ENCODE measurements at places on chromosomes 12 and 14.
A peak's percentile ranks its signal among the peaks of the same experiment; 100 is the strongest.

GRCh38 chr12:40989785-40990184, 198.3 kb upstream of the PDZRN4 start:
- DNase-seq, result no peak

- no peak for DNase-seq
Observed at GRCh38 chr14:75579882-75580281, 1.5 kb downstream of the FLVCR2 start.

GRCh38 chr12:51721282-51721940, 127.1 kb downstream of the FIGNL2 start:
- DNase-seq, result peak; percentile 20

- no peak for DNase-seq
Observed at GRCh38 chr12:29752121-29752520, 31.6 kb downstream of the TMTC1 start.

GRCh38 chr12:76460807-76461206, 98.8 kb downstream of the OSBPL8 start:
- no peak for DNase-seq

GRCh38 chr12:26373606-26374495, 178.5 kb downstream of the SSPN start:
- DNase-seq, result no peak

DNA sequence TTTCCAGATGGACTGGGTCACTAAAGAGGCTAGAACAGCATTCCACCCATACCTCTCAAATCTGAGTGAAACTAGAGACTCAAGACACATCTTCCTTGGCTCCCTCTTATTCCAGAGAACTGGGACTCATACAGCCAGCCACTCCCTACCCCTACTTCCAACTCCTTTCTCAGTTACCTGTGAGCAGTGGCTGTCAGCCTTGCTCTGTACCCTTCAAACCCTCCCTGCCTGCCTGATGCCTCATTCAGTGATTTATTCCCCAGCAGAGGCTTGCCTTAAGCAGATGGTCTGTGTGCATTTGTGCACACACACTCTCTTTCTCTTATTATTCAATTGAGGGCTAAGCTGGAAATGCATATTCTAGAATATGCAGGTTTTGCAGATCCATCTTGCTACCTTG, 14.6 kb downstream of the GPR84 start:
- no peak for DNase-seq

DNA sequence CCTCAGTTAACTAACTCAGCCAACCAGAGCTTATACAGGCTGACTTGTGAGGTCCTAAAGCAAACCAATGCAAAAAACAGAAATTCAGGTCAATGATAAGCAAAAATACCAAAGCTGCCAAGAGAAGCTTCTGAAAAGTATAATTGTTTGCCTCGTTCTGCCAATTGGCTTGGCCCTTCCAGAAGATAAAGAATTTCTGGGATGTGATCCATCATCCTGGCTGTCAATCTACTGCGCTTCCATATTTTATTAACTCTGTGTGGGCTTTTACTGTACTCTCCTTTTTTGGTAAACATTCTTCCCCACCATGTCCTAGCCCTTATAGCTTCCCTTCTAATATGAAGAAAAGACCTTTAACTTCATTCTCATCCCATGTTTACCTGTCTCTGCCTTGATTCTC, 387.9 kb downstream of the TMEM117 start:
- DNase-seq, result no peak

DNA sequence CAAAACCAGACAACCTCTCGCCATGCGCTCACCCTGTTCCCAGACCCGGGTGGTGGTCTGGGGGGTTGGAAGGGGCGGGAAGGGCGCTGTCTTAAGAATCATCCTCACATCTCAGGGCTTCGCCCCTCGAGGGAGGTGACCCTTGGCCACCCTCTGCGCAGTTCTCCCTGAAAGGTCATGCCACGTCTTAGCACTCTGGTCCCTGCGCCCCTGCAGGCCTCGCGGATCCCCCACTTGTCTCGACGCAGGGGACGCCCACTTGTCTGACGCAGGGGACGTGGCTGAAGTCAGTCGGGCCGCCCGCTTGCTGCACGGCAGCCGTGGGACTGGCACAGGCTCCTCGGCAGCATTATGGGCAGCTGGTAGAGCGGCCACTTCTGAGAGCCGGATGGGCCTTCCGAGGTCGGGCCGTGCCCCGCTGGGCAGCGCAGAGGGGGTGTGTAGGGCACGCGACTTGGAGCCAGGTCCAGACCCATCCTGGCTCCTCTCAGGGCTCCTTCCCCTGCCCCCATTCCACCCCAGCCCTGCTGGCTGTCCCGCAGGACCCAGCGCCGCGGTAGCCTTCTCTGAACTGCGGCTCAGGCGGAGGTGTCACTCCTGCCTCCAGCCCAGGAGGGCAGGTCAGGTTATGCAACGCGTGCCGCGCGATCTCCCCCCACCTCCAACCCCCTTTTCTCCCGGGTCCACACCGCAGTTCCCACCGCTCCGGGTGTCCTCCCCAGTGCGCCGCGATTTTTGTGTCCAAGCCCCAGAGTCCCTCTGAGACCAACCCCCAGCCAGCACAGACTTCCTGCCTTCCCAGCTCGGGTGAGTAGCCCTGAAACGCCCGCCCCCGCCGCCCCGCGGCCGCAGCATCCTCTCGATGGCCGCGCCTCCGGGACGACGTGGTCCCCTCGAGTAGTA, 40.9 kb upstream of the CAPRIN2 start:
- DNase-seq, result peak; percentile 30

DNA sequence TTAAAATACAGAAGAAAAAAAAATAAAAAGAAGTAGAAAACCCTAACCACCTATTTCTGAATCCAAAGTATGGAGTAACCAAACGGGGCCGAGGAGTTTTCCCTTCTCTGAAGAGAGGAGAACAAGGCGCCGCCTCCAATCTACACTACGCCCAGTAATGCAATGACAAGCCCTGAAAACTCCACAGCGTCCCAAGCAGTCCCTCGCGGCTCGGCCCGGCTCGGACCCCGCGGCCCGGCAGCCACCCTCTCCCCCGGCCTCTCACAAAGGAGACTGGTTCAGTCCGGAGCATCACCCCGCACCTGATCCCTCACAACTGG, 371 bp downstream of the CHD8 start:
- no peak for DNase-seq

GRCh38 chr12:24955389-24955788, 6.5 kb upstream of the BCAT1 start:
- no peak for DNase-seq

DNA sequence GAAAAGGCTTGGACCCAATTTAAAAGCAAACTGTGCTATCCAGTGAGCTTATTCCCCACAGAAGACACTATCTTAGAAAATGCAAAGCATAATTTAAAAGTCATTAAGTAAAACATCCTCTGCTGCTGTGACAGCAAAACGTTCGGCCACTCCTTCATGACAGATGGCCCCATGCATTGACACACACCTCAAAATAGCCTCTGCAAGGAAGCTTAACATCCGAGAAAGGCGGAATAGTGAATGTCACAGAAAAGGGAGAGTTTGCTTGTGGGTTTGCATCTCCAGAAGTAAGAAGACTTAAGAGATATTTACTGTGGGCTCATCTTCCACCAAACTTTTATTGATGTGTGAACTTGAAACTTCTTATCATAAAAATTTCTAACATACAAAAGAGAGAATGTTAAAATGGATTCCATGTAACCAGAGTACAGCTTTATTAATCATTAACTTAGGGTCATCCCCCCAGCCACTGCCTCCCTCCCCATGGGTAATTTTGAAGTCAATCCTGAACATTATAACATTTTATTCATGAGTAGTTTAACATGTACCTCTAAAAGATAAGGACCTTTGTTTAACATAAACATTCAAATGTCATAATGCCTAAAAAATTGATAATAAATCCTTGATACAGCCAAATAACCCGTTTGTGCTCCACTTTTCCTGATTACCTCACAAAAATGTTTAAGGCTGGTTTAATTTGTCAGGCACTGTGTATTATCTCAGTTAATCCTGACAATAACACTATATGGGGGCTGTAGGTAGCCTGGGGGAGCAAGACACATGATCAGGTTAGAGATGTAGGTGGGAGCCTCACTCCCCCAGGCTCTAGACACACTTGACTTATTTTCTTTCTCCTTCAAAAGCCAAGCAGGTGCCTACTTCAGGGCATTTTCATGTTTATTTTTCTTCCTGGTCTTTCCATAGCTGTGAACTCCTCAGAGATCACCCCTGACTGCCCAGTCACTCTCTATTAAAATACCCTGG, 119.7 kb upstream of the TMCC3 start:
- no peak for DNase-seq

- DNase-seq, result no peak
Observed at GRCh38 chr14:85798856-85799255, 268.9 kb downstream of the FLRT2 start.

DNA sequence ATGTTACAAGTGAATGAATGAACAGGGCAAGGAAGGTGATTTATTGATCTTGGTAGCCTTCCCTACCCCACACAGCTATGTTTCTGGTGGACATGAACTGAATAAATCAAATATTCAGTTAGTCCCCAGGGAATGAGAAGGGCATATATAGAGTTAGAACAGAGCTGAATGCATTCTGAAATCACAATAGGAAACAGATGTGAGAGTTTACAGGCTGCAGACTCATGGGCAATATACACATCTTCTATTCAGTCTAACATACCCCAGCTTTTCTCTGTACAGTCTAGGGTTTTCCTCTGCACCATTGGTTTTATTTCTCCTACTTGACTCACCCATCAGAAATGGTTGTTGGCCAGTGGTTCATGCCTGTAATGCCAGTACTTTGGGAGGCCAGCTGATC, 7.3 kb upstream of the STX2 start:
- DNase-seq, result no peak

DNA sequence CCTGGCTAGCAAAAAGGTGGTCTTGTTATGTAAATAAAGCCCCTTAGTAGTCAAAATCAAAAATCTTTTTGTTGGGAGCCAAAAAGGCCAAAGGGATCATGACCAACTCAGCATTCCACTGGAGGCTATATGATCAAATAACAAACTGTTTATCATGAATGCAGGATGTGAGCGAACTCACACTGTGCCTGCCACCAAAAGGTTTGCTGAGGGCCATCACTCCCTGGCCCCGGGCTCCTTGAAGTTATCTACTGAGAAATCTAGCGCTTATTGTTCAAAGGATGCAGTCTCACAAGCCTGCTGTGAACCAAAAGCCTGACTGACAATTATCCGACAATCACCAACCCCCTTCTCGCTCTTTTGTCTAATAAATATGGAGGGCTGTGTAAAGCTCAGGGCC, 107.2 kb upstream of the DDHD1 start:
- DNase-seq, result no peak

GRCh38 chr12:121946313-121947025, 28.1 kb downstream of the CFAP251 start:
- DNase-seq, result no peak

- DNase-seq, result no peak
Observed at GRCh38 chr12:108859923-108860291, 2.5 kb upstream of the SSH1 start.

DNA sequence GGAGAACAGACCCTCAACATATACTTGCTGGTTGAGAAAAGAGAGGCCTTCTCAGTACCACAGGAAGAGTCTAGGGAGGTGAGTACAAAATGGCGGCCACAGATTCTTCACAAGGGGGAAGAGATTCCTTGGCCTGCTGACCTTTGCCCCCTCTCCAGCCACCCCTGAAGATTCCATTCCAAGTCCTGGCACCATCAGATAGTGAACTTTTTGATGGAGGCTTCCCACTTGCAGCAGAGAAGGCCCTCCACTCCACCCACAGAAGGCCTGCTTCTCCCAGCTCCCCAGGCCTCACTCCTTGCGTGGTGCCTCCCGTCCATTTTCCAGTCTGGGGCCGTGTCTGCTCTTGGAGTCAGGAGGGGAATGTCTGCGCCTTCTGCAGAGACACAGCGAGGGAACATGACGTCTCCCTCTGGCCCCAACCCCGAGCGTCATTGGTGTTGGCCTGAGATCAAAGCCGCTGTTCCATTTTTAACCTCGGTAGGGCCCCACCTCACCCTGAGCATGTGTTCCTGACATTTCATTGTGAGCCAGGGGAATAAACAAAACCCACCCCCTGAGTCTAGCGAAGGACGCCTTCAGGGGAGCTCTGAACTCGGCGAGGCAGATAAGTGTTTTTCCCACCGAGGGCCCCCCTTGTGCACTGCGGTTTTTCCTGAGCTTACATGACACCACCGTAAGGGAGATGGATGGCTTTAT, 268.7 kb upstream of the TBX3 start:
- DNase-seq, result no peak

DNA sequence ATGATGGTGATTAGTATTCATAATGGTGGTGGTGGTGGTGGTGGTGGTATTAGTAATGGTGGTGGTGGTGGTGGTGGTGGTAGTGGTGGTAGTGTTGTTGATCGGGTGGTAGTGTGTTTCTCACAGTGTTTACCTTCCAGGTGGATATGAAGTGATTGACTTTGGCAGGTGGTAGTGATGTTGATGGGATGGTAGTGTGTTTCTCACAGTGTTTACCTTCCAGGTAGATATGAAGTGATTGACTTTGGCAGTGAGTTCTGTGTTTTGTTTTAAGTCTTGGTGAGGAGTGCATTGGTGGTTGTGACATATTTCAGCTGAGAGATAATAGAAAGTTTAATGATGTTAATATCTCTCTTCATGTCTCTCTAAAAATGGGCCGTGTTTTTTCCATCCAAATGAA, 189.4 kb downstream of the TMTC2 start:
- DNase-seq, result no peak

DNA sequence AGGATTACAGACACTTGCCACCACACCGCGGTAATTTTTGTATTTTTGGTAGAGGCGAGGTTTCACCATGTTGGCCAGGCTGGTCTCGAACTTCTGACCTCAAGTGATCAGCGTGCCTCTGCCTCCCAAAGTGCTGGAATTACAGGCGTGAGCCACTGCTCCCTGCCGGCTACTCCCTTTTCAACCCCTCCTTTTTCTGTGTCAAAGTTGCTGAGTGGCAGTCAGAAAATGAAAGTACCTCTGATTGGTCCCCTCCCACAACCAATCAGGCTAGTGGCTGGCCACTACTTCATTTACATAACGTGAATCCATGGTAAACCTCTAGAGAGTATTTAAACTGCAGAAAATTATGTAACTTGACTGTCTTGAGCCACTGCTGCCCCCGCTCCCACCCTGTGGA, 5.9 kb downstream of the RESF1 start:
- peak; percentile 76 for DNase-seq

GRCh38 chr12:124568431-124569374, 1.3 kb upstream of the NCOR2 start:
- peak; percentile 53 for DNase-seq

GRCh38 chr14:53209370-53209769, 56.2 kb upstream of the DDHD1 start:
- DNase-seq, result no peak

DNA sequence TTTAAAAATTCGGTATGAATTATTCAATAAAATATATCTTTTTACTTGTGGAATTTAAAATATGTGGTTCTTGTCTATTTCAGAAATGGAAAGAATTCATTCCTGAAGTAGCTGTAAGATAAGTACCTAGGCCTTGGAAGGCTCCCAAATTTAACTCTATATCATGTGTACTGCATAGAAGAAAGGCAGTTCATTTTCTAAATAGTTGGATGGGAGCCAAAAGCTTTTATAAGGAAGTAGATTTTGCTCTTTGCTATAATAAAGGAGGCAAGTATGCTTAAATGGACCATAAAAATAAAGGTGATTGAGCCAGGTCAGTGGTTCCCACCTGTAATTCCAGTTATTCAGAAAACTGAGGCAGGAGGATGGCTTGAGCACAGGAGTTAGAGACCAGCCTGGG, 187.5 kb downstream of the ATXN7L3B start:
- DNase-seq, result no peak

GRCh38 chr12:88011755-88012154, 17.4 kb downstream of the C12orf50 start:
- no peak for DNase-seq

GRCh38 chr14:33541171-33541570, 409.7 kb downstream of the EGLN3 start:
- DNase-seq, result no peak

Measured in CD4-positive, alpha-beta T cell treated with Interferon alpha-2 for 1 hour (primary cell).